SJCRH30 (cell line): ENCODE measurements at places on chromosomes 3 and 15.
A peak's percentile ranks its signal among the peaks of the same experiment; 100 is the strongest.

GRCh38 chr3:162015856-162016255 is 519.2 kb downstream of the OTOL1 start:
- no peak for DNase-seq

DNA sequence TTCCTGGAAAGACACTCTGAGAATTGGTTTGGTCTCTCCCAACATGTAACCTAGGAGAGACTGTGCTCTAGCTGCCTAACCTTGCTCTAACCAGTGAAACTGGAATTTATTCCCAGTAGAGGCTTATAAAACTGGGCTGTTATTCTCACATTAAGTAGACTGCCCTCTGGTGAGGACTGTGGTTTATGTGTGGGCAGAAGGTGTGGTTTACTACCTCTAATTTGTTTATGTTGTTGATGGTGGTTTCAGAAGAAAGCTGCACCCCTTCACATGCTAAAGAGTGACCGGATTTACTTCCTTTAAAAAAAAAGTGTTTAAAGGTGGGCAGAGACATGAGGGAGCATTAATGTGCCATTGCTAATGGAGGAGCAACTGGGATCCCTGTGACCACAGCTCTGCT is 273.2 kb downstream of the MECOM start:
- no peak for DNase-seq

DNA sequence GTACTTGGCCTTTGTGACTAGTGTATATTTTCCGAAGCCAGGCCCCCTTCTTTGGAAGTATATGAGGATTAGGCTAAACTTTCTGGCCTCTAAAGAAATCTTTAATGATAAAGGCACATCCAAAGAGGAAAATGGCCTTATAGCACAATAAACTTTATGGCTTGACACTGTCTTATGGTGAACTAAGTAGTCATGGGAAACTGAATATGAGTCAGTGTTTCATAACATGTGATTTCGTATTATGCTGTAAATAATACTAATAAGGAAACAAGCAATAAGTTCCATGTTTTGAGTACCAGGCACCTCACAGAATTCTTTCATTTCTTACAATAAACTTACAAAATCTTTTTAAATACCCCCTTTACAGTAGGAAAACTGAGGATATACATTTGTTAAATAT is 8.2 kb downstream of the ZPLD1 start:
- no peak for DNase-seq

DNA sequence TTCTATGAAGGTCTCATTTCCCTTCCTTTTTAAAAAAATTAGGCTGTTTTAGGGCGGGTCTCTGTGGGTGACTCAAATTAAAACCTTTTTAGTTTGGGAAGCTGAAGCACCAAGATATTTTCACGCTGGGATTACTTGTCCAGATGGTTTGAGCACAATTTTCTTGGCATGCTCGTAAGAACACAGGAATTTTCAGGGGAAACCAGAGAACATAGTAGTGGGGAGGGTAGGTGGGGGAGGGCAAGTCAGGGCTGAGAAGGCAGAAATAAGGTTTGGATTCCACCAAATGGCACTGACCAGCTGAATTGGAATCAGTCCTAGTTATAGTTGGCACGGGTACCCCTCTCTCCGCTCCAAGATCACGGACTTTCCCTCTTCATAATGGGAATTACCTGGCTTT is 97.3 kb upstream of the LRIG1 start:
- peak; percentile 56 for DNase-seq

- DNase-seq, result no peak
Measured at GRCh38 chr15:92130906-92131305, 262.8 kb upstream of the ST8SIA2 start.

DNA sequence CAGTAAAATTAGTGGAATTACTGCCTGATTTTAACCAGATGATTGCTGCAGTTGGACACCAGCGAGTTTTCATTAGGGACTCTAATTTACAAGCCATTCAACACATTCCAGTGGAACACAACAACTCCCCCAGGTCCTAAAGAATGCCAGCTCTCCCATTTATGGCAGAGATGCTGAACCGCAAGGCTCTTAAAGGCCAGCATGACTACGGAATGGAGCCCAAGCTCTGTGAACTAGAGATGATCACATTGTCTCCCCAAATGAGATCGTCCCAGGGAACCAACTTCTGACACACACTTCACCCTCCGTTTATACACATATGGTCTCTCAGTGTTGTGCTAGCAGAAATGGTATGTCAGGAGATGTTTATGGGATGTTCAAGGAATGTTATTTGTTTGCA is 446.2 kb upstream of the NR2F2 start:
- DNase-seq, result peak; percentile 84

- DNase-seq, result no peak
Measured at GRCh38 chr3:52547143-52547542, 10.7 kb downstream of the UQCC5 start.

- DNase-seq, result no peak
Measured at GRCh38 chr3:161599697-161600096, 103.1 kb downstream of the OTOL1 start.

DNA sequence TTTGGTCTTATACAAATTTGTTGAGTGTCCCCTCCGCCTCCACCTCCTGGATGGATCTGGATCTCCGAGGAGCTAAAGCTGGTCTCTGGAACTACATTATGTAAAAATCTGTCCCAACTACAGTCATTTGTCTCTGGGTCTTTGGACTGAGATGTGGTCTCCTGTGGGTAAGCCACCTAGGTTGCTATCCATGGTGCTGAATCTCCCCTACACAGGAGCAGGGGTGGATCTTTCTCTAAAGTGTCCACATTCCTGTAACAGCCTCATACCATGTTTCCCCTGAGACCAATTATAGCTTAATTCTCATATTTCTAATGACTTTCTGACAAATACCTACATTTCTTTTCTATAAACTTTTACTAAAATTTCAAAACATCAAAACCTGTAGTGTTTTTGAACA is 625.8 kb downstream of the TAFA4 start:
- peak; percentile 68 for DNase-seq

DNA sequence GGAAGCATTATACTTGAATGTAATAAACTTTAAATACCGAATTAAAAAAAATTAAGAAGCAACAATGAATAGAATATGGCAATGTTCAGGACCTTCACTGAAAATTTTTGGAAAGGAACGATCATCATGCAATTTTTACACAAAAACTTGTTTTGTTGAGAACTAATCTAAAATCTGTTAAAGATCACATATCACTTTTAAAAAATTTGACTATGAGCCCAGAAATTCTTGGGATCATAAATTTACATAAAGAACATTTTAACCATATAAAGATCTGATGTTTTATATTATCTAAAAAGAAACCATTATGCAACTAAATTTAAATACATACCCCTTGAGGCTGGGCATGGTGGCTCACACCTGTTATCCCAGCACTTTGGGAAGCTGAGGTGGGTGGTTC is 76.2 kb upstream of the MELTF start:
- no peak for DNase-seq

DNA sequence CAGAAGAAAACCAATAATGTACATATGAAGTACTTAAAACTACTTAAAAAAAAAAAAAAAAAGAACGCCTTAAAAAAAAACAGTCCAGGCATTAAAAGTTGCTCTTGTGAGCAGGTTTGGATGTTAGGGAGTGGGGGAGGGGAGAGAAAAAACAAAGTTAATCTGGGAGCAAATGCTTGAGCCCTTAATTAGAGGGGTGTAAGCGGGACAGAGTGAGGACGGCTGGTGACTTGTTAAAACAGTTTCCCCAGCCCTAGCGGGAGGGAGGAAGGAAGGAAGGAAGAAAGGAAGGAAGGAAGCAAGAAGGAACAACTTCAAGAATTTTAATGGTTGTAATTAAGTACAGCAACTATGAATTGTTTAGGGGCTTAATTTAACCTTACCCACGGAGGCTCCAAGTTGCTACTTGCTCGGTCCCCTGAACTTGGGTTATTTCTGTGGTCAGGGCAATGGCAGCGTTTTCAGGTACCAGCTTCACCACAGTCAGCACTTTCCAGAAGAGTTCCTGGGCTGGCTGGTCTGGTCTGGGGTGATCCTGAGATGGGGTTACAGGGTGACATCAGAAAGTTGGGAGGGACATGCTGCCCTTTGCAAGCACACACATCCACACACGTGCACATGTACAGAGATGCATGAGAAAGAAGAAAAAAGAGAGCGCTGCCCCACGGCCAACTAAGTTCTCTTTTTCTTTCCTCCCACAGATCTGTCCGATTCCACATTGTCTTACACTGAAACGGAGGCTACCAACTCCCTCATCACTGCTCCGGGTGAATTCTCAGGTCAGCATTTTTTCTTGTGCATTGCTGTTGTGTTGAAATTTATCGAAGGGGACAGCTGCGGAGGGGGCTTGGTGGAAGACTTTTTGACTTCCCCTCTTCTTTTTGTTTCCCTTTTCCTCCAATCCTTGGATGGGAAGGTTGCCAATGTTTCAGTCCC is 14.0 kb downstream of the SMAD6 start:
- DNase-seq, result peak; percentile 79

DNA sequence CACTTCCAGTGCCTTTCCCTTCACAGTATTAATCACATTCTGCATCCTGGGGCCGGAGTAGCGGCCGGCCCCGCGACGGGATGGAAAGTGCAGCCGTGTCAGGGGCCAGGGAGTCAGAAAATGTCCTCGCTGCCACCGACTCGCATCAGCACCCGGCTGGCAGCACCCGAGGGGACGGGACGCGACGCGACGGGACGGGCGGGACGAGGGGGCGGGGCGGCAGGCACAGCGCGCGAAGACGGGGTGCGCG is 353 bp downstream of the ATG3 start:
- DNase-seq, result no peak

- DNase-seq, result peak; percentile 72
Measured at GRCh38 chr3:130081351-130081881, at the start of gene ALG1L2. TSS of gene ALG1L2 (plus strand) at chr3:130081831. CDS start at chr3:130082017, 186 bp downstream.

DNA sequence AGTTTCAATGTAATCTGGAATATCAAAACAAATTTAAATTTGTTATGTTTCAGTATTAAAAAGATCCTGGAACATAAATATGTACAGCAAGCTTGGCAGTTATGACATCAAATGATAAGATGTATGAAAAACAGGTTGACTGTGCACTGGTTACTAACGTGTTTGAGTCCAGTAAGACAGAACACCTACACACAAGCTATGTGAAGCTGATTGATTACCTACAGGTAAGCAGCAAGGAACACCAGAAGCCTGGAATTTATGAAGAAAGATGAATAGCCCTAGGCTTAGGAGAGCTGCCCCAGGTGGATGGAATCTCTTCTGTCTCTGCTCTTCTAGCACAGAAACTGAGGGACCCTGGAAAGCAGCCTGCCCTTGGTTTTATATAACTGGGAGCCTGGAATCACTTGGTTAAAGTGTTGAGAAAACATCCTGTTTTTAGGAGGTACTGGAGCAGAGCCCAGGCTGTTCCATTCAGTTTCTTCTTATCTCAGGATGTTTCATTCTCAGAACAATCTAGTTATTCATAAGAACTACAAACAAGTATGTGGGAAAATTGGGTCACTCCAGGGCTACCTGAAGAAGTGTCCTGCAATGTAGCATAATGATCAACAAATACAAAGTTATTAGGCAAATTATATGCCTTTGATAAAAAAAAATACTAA is 36.3 kb downstream of the SLITRK3 start:
- no peak for DNase-seq

GRCh38 chr15:88704791-88705768 is 66.3 kb downstream of the ISG20 start:
- DNase-seq, result no peak

GRCh38 chr15:96341513-96342405 is 11.3 kb downstream of the NR2F2 start:
- DNase-seq, result no peak
